GM12865 (cell line): ENCODE measurements at places on chromosomes 6 and 20.

DNA sequence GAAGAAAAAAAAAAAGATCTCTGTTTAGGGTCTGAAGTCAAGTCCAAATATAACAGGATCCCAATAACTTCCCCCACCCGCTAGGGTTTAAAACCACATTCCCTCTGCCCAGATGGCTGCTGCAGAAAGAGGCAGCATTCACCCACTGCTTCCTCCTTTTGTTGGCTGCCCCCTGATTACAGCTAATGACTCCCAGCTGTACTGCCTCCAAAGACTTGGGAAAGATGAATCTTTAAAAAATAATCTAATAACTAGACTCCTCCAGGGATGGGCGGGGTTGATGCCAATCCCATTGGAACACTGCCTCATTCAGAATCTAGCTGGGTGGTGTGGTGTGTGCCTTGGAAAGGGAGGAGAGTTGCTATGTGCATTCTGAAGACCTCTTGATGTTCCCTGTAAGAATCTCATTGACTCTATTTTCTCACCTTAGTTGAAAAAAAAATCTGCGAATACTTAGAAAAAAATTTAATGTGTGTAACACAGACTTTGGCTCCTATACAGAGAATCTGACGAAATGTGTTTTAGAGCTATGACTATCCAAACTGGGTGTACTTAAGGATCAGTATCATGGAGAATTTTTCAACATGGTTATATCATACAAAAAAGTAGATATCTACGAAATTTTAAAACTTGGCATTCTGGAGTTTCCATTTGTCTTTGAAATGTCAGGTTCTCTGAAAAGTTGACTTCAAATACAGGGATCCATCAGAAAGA lies 174.0 kb downstream of the RNF144B start:
- no peak for DNase-seq

- peak; percentile 87 for DNase-seq
Observed at GRCh38 chr6:44735630-44735963, 348.1 kb downstream of the CDC5L start.

DNA sequence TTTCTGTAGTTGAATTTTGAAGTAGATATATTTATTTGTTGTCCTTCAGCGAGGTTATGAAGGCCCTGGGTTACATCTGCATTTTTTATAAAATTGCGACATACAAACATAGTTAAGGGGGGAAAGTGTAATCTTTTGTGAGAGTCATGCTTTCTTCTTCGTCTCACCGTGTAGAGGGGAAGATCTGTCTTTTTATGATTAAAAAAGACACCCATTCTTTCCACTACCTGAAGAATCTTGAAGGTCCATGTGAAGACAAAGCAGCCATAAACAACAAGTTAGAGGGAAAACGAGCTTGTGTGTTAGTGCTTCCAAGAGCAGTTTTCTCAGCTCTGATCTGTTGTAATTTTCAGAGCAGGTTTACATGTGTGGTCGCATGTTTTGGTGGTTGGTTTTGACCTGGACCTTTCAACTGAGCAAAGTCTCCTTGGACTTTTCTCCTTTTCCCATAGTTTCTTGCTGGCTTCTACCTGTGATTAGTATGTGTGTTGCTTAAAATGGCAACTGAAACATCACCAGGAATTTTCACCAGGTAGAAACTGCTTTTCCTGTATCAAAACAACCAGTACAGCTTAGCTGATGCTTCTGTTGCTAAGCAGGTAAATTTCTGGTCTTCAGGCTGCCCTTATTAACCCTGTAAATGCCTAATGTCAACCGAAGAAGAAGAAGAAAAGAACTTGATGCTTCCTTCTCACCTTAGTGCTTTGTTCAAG lies 37.3 kb downstream of the RREB1 start:
- no peak for DNase-seq

- peak; percentile 76 for DNase-seq
Observed at GRCh38 chr20:20668639-20669038, 43.8 kb downstream of the RALGAPA2 start.

- peak; percentile 64 for DNase-seq
Observed at GRCh38 chr20:52312132-52312729, 120.7 kb upstream of the ZFP64 start.

DNA sequence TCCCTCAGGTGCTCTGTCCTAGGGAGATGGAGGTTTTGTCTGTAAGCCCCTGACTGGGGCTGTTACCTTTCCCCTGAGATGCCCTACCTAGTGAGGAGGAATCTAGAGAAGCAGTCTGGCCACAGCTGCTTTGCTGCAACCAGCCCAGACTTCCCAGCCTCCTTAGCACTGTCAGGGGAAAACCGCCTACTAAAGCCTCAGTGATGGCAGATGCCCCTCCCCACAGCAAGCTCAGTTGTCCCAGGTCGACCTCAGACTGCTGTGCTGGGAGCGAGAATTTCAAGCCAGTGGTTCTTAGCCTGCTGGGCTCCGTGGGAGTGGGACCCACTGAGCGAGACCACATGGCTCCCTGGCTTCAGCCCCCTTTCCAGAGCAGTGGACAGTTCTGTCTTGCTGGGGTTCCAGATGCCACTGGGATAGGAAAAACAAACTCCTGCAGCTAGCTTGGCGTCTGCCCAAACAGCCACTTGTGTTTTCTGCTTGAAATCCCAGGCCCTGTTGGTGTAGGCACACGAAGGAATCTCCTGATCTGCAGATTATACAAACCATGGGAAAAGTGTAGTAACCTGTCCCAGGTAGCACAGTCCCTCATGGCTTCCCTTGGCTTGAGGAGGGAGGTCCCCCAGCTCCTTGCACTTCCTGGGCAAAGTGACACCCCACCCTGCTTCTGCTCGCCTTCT lies 146.4 kb upstream of the PROKR2 start:
- no peak for DNase-seq

- no peak for DNase-seq
Observed at GRCh38 chr6:169052462-169052861, 201.2 kb downstream of the THBS2 start.

- no peak for DNase-seq
Observed at GRCh38 chr6:168648240-168649125, 207.5 kb downstream of the SMOC2 start.

DNA sequence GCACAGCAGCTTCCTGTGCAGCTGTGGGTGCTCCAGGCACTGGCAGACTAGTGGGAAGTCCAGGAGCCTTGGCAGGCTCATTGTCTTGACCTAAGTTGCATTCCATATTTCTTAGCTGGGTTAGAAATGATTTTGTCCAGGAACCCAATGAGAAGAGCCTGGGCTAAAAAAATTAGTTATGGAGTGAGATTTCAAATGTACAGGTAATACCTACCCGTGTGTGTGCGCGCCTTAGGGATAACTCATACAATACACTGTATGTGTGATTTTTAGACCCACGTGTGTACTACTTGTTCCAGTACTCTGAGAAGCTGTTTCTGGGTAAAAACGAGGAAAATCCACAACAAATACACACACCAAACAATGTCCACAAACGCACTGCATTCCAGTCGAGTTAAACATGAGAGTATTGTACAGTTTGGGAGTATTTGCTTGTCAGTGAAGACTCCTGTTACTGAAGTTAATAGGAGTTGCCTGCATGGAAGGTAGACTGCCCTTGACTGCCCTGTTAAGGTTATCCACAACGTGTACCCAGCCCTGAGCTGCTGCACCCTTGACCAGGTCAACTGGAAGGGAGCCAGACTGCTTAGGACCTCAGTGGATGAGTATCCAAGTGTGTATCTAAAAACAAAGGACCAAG lies 1.4 kb downstream of the PAQR8 start:
- no peak for DNase-seq
